ENCODE measurements at places on chromosomes 6 and 20.

GRCh38 chr6:123039431-123039830 is 43.4 kb downstream of the CLVS2 start:
- DNase-seq = no peak

DNA sequence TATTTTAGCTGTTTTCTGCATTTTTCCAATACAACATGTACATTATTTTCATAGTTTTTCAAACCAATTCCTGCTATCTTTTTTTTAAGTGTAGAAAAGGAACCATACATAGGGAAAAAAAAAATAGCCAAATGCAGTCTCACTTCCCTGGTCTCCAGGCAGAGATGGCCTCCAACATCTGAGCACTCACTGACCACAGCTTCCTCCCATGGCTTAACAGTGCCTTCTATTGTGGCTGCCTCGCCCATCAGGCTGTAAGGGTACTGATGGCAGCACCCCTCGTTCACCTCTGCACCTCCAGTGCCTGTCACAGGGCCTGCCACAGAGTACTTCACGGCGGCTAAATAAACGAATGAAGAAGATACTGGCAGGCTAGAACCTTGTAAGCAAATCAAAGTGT is 591.1 kb downstream of the PTPRT start:
- no peak for DNase-seq

GRCh38 chr6:118700531-118700930 is 49.1 kb upstream of the CEP85L start:
- no peak for DNase-seq

DNA sequence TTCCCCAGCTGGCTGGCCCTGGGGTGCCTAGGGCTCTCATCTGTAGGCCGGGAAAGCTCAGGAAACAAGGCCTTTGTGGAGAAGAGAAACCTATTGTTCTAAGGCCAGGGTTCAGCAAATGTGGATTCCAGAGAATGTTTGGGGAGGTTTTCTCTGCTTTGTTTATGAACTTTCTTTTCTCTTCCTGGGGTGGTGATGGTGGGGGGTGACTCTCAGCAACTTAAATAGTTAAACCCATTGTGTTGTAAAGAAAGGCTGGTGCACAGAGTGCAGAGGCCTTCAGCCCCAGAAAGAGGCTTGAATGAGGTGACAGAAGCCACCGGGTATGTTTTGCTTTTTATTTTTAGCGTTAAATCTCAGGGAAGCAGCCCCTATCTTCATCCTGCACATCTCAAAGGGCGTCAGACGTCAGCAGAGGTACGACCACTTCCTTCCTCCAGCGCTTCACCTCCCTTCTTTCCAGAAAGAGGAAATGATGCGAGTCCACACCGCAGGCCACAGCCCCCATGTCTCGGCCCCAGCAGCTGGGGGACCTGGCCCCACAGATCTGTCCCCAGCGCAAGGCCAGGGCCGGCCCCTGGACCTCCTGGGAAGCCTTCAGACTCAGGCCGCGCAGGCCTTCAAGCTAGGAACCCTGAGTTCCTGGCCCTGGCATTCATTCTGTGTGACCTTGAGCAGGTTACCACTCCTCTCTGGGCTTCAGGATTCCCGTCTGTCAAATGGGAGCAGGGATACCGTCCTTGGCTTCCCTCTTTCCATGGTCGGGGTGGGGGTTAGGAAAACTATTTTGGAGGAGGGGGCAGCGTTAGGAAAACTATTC is 605 bp upstream of the PPP1R16B start:
- peak; percentile 64 for DNase-seq

DNA sequence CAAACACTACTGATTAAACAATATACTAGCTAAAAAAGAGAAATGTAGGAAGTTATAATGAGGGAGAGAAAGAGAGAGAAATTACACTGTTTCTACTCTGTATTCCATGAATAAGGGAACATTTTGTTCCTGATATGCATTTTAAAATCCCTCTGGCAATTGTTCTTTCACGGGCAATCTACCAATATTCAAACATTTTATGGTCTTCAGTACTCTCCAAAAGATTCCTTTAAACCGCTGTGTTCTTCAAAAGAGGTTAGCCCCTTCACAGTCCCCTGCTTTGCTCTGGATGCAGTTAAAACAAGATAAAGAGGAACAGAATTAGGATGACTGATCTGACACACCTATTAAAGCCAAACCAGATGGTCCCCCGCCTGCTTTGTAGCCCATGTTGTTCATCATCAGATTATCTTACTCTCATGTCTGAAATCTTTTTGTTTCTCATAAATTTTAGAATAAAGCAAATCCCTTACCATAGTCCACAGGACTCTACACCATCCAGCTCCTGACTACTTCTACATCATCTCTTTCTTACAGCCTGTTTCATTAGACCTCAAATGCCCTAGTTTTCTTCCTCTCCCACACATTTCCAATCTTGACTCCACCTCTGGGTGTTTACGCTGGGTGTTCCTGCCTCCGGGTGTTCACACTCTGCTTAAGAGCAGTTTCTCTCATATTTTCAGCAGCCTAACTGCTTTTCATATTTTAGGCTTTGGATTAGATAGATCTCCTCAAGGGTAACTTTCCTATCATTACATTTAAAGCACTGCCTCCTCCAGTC is 399.7 kb downstream of the COL12A1 start:
- DNase-seq = no peak

DNA sequence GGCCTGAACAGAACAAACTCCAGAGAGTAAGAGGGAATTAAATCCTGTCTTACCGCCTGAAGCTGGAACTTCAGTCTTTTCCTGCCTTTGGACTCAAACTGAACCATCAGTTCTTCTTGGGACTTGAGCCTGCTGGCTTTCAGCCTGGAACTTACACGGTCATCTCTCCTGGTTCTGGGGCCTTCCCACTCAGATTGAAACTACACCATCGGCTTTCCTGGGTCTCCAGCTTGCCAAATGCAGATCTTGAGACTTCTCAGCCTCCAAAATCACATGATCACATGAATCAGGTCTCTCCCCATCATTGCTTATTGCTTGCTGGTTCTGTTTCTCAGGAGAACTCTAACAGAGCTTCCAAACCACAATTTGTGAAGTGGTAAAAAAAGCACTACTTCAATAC is 276.3 kb downstream of the KIF16B start:
- no peak for DNase-seq

DNA sequence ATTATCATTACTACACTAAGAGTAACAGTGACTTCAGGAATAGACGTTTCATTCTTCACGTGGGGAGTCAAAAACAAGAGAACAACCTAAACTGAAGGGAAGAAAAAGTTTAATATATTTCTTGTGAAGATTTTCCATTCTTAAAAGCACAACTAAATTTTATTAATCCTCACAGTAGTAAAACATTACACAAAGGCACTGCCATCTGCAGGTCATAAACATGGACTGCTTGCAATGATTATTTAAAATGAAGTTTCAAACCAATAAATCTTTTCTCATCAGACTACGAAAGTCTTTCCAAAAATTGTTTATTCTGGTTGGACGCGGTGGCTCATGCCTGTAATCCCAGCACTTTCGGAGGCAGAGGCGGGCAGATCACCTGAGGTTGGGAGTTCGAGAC is 2.6 kb downstream of the NCOA5 start:
- DNase-seq = no peak

DNA sequence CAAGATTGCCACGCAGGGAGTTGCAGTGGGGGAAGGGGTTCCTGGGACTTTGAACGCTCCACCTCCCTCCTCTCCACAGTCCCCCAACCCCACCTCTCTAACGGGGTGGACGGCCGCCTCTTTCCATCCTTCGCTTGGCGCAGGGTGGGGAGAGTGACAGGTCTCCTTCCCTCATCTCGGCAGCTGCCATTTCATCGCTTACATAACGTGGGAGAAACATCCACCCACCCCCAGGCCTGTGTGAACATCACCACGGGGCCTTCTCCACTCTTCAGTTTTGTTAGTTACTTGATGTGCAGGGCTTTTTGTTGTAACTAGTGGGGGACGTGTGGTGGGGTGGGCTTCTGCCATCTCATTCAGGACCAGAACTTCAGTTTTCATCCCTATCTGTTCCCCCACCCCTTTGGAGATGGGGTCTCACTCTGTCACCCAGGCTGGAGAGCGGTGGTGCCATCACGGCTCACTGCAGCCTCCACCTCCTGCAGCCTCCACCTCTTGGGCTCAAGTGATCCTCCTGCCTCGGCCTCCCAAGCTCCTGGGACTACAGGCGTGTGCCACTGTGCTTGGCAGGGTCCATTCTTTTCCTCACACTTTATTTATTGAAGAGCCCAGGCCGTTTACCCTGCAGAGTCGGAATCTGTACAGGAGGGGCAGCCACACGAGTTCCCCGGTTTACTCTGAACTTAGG is 17.7 kb downstream of the RTEL1 start:
- DNase-seq = no peak

DNA sequence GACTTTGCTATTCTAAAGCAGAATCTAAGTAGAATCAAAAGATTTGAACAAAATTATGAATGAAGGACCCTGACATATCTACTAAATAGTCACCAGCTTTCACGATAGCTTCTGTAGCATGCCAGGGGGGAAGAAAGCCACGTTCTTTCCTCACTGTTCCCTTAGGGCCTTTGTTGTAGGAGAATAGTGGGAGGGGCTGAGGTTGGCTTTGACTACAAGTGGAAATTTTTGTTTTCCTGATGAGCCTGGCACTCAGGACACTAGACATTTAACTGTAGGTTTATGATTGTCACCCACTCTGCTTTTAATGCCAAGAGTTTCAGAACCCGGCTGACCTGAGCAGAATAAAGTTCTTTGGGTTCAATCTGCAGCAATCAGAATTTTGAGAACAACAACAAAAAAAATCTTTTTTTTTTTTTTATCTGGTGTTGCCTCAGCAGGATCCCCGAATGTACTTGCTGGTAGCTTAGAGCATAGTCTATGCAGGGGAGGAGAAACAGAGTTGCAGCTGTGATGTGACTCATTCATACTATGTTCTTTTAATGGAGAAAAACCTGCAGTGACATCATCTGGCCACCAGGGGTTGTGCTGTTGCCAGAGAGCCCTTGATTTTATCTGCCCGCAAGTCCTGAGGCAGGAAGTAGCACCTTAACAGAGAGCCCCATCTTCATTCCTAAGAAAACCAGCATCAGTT is 38.5 kb downstream of the TPD52L1 start:
- peak; percentile 36 for DNase-seq

DNA sequence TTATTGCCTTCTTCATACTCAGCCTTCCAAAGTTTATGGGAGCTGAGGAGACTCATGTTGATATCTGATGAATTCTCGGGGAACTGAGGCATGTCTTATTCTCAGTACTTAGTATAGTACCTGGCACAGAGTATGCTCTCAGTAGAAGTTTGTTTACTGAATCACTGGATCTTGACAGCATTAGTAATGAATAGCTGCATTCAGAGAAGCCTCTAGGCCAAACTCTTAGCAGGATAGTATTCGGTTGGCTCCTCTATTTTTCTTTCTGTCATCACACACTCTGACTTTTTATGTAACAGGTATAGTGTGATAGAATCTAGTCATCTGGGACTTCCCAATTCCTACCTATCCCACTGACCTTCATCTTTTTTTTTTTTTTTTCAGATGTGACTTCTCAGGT is 566.4 kb upstream of the MAN1A1 start:
- no peak for DNase-seq

- no peak for DNase-seq
These were observed 4.6 kb upstream of the DDX27 start for GRCh38 chr20:49214571-49214970.

DNA sequence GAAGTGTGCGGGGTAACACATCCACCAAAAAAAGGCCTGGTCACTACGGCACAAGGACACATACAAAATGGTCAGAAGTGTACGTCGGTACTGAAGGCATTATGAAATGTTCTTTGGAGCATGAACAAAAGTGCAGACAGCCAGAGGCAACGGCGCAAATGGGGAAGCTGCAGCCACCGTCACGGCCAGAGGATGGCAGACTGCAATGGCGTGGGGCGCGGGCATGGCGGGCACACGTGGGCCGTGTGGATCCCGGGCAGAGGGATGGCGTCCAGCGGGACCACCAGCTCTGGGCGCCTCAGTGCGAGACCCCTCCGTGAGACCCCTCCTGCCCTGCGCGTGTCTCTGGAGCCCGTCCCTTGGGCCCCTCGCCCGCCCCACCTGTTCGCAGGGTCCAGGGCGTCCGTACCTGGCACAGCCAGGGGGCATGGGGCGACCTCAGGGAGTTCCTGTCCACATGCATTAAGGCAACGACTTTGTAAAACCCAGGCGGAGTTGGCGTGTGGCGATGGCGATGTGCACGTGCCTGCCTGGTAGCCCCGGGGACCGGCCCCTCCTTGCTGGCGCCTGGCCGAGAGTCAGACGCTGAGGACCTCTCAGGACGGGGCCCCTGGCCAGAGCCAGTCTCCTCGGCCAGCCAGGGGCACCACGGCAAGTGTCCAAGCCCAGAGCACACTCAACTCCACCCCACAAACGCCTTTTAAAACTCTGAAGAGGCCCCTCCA is 39.5 kb upstream of the CHRNA4 start:
- no peak for DNase-seq

GRCh38 chr6:19752746-19753145 is 84.4 kb upstream of the ID4 start:
- DNase-seq = no peak

GRCh38 chr6:1792989-1793388 is 183.3 kb downstream of the FOXC1 start:
- DNase-seq = no peak

DNA sequence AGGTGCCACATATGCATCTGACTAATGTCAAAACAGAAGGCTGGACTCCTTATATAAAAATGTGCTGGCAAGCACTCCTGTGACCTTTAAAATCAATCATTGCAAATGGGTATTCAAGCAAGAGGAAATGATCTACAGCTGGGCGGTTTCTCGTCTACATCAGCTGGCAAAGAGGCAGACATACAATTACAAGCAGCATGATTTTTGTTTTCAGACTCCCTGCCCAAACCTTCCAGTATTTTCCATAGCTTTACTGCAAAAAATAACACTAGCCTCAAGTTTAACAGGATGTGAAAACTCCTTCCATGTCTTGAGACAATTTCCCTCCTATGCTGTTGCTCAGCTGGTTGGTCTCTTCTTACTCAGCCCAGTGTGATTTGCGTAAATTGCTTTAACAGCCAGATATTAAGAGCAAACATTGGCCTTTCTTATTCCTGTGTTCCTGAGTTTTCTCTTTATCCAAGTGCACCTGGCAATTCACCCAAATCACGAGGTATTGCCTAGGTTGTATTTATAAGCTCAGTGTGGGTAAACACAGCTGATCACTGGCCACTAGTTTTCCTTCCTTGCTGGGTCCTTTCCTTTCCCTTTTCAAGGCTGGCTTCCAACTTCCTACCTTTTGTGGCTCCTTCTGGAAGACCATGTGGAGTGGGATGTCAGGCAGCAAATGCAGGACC is 130.4 kb downstream of the MOXD1 start:
- DNase-seq = no peak

DNA sequence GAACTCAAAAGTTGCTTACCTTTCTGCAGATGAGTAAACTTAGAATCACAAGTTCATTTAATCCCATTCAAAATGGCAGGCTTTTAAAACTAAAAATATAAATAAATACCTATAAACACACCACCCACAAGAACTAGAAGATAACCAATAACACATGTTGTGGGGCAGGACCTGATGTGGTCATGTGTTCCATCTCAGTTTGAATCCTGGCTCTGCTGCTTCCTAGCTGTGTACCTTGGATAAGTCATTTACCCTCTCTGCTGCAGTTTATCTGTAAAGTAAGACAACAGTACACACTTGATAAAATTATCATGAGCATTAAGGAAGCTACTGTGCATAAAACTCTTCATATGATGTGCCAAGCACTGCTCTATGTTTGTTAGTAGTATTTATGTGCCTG is 22.0 kb downstream of the TRIM27 start:
- DNase-seq = no peak

GRCh38 chr20:45911486-45912343 is at the start of gene PLTP:
Gene PLTP, minus strand, starts transcription at chr20:45912155. Its CDS starts 703 bp downstream, at chr20:45911452.
- no peak for DNase-seq

- no peak for DNase-seq
These were observed 13.7 kb downstream of the PSMB9 start for GRCh38 chr6:32867554-32868256.

GRCh38 chr6:123655521-123656306 is 19.0 kb upstream of the TRDN start:
- no peak for DNase-seq
